Activated CD4-positive, CD25-positive, alpha-beta regulatory T cell (primary cell): ENCODE measurements at places on chromosomes 16 and 17.

- DNase-seq = no peak
Observed at GRCh38 chr16:9409560-9410493, 318.4 kb downstream of the HAPSTR1 start.

- DNase-seq = no peak
Observed at GRCh38 chr17:3318336-3318735, 20.2 kb upstream of the OR3A1 start.

DNA sequence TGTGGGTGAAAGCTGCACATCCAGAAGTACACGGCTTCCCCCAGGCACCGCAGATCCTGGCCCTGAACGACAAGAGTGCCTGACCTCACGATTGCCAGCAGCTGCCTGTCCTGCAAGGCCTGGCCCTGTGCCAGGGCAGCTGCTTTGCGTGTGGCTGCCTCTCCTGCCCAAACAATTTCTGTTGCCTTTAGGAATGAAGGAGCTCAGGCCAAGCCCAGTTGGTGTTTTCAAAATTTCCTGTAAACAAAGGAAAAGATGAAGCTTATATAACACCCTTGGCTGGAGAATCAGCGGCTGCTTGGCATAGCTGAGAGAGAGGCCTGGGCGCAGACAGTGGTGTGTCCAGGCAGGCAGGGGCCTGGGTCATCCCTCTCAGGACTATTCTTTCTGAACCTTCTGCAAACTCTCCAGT, 11.7 kb upstream of the SLC47A2 start:
- DNase-seq = no peak

DNA sequence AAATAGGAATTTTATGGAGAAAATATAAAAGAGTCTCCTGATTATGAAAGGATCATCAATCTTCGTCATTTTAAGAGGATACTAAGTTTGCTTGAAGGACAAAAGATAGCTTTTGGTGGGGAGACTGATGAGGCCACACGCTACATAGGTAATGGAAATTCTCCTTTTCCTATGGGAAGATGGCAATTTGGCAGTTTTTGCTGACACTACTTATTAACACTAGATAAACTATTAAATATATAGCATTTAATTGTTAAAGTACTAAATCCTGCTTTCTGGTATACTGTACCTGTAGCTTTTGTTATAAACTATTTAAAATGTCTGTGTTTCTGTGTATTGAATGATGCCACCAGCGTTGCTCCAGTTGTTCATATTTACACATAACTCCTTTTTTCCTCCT, 12.6 kb downstream of the ALDH3A2 start:
- no peak for DNase-seq
